B cell (primary cell): ENCODE measurements at places on chromosomes 7 and 10. TPM values are rescaled to one million over a fixed set of nuclear protein-coding genes. Genes with fewer than 3 reads are reported as not detected.

GRCh38 chr10:78203915-78204818, 170.5 kb downstream of the RPS24 start:
- H3K27me3 ChIP-seq, result no peaks in the 10 kb centered on the region
- H3K4me1 ChIP-seq, result no peaks in the 10 kb centered on the region
- no peaks in the 10 kb centered on the region for H3K36me3 ChIP-seq
- no peak overlapping the region for H3K4me3 ChIP-seq

DNA sequence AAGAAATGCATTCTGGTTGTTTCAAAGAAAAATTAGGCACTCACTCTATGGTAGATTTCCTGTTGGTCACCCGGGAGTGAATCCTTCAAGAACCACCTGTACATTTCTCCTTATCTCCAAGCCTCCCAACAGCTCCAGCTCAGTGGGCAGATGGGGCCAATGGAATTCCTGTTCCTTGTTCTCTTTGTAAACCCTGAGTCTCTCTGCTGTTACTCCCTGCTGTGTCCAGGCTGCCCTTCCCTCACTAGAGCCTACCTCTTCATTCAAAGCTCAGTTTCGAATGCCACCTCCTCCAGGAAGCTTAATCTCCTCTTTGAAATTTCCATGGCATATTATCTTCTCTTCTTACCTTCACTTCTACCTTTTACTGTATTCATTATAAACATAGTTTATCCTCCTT, 3.5 kb upstream of the BMPER start:
- no peaks in the 10 kb centered on the region for H3K36me3 ChIP-seq
- peaks cover 12% of the 10 kb centered on the region for H3K4me1 ChIP-seq
- H3K4me3 ChIP-seq, result no peak overlapping the region
- no peak for DNase-seq
- no peak overlapping the region for H3K27ac ChIP-seq

DNA sequence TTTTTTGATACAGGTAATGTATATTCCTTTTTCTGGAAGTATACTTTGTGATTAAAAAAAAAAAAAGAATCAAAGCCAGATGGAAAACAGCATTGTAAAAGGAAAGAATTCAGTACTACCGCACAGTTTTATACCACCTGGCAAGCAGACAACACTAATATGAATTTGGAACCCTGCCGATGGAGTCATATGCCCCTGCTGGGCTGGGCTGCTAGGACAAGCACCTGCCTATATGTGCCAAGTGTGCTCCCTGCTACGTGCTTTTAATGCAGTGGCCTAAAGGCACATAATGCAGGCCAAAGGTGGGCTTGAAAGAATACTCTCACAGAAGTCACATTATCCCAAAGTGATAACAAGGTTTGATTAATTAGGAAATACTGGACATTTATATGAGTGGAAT, 29.8 kb upstream of the WAC start:
- H3K27me3 ChIP-seq, result no peaks in the 10 kb centered on the region
- DNase-seq, result no peak
- no peak overlapping the region for H3K27ac ChIP-seq

SGCE gene
- total RNA-seq, result 11.7 and 13.0 TPM in 2 replicates

DEPP1 gene
- not detected in 2 replicates for total RNA-seq

DNA sequence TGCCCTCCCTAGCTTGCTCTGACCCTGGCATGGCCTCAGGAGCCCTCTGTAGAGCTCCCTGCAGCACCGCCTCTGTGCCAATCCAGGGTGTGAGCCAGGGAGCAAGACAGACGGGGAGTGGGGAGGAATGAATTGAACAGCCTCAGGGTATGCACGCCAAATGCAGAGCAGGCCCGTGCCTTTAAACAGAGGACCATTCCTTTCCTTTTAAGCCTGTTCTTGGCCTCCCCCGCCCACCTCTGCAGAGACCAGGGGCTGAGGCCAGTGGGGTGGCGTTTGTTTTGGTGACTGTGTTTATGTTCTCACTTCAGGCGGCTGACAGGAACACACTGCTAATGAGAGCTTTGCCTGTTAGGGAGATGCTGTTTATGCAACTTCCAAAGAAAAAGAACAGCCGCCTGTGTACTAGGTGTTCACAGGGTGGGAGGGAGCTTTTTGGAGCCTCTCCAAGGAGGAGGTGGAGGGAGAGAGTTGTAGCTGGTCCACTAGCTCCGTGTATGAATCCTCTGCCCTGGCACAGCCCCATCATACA, 528.1 kb upstream of the DPP6 start:
- no peaks in the 10 kb centered on the region for H3K4me1 ChIP-seq
- H3K27me3 ChIP-seq, result no peaks in the 10 kb centered on the region
- no peak overlapping the region for H3K4me3 ChIP-seq
- no peaks in the 10 kb centered on the region for H3K36me3 ChIP-seq
- no peak overlapping the region for H3K27ac ChIP-seq
